ENCODE measurements at places on chromosomes 1 and 21.

DNA sequence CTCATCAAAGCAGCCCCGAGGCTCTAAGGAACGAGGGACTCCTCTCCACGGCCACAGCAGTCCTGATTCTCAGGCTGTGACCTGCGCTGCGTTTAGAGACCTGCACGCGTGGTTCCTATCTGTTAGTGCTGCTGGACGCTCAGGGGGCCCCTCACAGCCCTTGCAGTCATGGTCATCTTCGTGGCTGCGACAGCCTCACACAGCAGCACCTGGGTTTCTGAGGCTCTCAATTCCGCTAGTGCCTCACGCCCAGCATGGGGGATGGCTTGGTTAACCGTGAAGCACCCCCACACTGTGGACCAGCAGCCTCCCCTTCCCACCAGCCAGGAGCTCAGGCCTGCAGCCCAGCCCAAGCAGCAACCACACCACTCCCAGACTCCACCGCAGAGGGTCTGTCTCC is 7.8 kb downstream of the MORN1 start:
- DNase-seq, result no peak

- DNase-seq, result no peak
Measured at GRCh38 chr1:24902471-24902891, 27.6 kb downstream of the RUNX3 start.

- no peak for DNase-seq
Measured at GRCh38 chr1:202037706-202038296, 27.4 kb downstream of the ELF3 start.

- DNase-seq, result no peak
Measured at GRCh38 chr1:151273924-151274466, 8.1 kb upstream of the ZNF687 start.

DNA sequence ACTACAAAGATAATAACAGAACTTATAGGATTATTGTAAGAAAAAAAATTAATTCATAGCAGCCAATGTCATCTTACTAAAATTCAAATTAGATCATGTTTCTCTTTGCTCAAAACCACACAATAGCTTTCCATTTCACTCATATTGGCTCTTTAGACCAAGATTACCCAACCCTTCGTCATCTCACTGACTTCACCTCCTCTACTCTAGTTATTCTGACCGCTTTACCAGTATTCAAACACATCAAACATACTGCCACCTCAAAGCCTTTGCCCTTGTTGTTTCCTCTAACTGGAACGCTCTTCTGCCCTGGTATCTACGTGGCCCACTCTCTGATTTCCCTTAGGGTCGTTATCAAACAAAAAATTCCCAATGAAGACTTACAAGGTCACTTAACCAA is 1.7 kb downstream of the ANGPTL3 start:
- DNase-seq, result no peak

- DNase-seq, result no peak
Measured at GRCh38 chr1:206581571-206581981, 30.7 kb downstream of the EIF2D start.

GRCh38 chr1:37999430-38000232 is 5.7 kb downstream of the FHL3 start:
- no peak for DNase-seq

GRCh38 chr1:208230668-208231529 is 13.3 kb downstream of the PLXNA2 start:
- DNase-seq, result no peak

DNA sequence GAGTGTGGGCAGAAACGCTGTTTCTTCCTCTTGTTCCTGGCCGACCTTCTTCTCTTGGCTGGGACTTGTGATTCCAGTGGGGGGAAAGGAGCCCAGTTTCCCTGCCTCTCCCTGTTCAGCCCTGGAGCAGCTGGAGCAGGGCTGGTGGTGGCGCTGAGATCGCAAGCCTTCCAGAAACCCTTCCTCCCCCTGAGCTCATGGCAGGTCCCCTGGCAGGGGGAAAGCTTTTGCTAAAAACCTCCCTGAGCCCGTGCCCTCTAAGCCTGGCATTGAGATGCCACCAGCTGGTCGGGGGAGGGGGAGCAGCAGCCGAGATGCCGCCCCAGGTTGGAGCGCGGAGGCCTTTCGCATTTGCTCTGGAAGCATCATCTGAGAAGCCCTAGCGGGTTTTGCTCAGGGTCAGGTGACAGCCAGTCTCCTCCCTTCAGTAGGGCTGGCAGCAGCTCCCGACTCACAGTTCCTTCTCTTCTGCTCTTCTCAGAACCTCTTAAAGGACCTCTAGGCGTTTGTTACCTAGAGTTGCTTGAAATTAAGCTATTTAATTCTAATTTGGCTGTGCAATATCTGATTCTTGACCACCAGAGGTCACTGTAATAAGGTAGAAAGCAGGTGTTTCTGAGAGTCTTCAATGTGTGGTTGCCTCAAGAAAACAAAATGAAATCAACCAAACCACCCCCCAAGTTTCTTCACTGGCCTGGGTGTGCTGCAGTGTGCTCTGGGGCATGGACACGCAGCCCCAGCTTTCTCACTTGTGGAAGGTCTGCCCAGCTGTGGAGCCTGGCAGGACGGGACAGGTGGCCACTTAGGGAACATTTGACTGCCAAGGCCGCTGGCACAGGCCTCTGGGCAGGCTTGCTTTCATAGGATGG is 257.3 kb downstream of the CAMTA1 start:
- peak; percentile 44 for DNase-seq

- no peak for DNase-seq
Measured at GRCh38 chr1:83118472-83118871, 880.5 kb downstream of the TTLL7 start.

GRCh38 chr1:201361652-201362504 is 15.6 kb downstream of the TNNT2 start:
- peak; percentile 31 for DNase-seq

GRCh38 chr1:58476179-58476578 is 70.3 kb downstream of the OMA1 start:
- no peak for DNase-seq

GRCh38 chr1:95561346-95561745 is 327.3 kb downstream of the RWDD3 start:
- no peak for DNase-seq

DNA sequence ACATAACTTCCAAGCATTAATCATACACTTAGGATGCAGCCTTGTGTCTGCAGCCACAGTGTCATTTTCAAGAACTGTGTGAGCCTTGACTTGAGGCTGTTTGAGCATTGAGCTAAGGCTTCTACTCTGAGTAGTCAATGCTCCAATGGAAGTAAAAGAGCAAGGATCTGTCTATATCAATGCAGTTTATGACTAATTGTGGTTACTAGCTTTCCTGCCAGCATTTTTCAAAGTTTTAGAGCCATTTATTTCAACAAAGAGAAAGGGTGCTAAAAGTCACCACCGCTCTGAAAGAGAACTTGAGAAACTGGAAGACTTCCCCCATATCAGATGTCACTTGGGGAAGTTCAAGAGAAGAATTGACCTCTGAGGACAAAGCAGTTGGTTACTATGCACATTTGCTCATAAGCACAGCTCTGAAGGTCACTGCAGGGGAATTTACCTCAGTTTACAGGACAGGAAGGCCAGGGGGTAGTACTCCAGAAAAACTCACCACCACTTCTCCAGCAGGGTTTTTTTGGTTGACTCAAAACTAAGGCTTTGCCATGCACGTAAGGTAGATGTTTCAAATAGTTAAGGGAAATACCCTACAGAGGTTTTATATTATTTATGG is 24.5 kb upstream of the RGS1 start:
- no peak for DNase-seq

DNA sequence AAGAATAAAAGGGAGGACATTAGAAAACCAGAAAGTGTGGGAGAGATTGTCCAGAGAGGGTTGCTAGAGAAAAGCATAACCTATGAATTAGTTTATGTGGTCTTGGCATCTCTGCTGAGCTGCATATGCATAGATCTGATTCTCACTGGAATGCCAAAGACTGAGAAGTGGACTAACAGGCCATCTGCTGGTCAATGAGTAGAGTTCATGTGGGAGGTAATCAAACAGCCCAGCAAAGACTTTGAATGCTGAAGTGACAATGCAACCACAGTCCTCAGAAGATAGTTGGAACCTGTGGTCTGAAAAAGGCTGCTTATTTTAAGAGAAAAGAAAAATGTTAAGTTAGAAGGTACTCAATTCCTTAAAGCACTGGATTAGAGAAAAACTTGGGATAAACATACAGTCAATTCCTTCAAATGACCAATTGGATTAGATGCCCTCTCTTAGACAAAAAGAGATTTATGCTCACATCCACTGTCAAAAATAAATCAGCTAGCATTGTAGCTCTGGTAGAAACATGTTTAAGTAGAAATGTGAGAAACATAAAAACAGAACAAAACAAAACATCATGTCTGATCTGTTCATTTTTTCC is 382.8 kb downstream of the AMY1C start:
- DNase-seq, result no peak

DNA sequence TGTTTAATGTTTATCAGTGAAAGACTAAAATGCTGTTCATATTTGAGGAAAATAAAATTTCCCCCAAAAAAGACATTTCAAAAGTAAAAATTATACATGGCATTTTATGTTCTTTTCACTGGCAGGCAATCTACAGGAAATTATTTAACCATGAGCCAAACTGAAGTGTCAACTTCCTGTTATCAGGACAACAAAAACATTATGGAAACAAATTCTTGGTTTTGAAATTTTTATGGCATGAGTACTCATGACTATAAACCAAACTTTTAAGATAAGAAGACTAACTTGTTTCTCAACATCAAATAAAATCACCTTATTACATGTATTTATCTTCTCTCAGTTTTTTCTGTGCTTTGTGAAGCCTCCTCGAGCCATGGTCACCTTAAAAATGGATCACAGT is 698.6 kb downstream of the LTN1 start:
- no peak for DNase-seq

GRCh38 chr1:9110669-9111356 is 18.1 kb downstream of the GPR157 start:
- peak; percentile 24 for DNase-seq

- DNase-seq, result no peak
Measured at GRCh38 chr1:28056129-28056925, 32.1 kb downstream of the EYA3 start.

GRCh38 chr1:55604179-55604578 is 389.0 kb upstream of the USP24 start:
- DNase-seq, result no peak
